ENCODE measurements at places on chromosomes 2 and 18. TPM values are rescaled to one million over a fixed set of nuclear protein-coding genes. Genes with fewer than 3 reads are reported as not detected.

GRCh38 chr2:26740890-26741302 lies 23.2 kb upstream of the SLC35F6 start:
- no peaks in the 10 kb centered on the region for H3K36me3 ChIP-seq
- peaks cover 2% of the 10 kb centered on the region for H3K4me1 ChIP-seq
- peaks cover 3% of the 10 kb centered on the region for H3K27me3 ChIP-seq
- DNase-seq, result no peak
- H3K4me3 ChIP-seq, result no peak overlapping the region
- H3K27ac ChIP-seq, result no peak overlapping the region

DNA sequence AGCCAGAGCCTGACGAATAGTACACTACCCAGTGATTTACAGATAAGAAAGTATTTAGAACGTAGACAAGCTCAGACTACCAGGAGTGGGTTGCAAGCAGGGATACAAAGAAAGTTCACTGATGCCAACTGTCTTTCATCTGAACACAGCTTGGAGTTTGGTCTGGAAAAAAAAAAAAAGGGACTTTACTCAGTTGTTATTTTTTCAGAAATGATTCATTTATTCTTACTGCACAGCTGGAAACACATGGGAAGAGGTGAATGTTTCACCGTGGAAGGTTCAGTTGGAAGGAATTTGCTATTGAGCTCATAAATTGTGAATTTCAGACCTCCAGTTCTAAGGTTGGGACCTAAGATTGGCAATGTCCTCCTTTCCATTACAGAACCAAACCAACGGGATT lies 259.7 kb downstream of the ETAA1 start:
- H3K36me3 ChIP-seq, result no peaks in the 10 kb centered on the region
- no peak overlapping the region for H3K4me3 ChIP-seq
- peak; percentile 41 for DNase-seq
- H3K27ac ChIP-seq, result no peak overlapping the region
- H3K4me1 ChIP-seq, result no peaks in the 10 kb centered on the region

DNA sequence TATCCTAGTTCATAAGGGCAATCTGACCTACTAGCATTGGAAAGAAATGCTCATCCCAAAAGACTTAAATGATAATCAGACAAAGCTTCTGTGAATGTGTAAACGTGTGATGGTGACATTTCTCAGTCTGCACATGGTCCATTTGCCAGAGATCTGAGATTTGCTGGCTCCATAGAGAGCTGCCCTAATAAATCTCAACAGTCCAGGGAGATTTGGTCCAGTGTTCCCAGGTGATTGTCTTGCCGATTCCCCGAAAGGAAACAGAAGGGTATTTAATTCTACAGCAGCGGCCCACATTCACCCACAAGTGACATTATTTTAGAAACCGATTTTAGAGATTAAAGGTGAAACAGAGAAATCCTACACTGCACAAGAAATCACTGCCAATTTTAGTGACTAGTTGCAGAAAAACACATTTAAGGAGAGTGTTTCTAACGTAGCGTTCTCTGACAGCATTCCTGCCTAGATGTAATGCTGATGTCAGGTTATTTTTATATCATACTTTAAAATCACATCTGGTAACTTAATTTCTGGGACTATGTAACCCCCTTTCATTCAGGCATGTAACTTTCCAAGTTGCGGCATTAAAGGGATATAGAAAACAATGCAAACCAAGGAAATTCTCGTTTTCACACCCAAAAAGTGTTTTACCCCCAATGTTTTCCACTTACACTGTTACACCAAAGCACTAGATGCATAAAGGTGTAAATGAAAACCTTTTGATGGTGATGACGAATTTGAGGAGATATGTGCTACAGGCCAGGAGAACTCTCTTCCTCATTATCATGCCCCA lies 231.9 kb upstream of the FN1 start:
- H3K4me1 ChIP-seq, result peaks cover 7% of the 10 kb centered on the region
- H3K4me3 ChIP-seq, result no peak overlapping the region
- no peak for DNase-seq
- no peaks in the 10 kb centered on the region for H3K27me3 ChIP-seq

GRCh38 chr2:170084820-170085491 lies 93.0 kb upstream of the MYO3B start:
- H3K4me3 ChIP-seq, result no peak overlapping the region
- H3K4me1 ChIP-seq, result no peaks in the 10 kb centered on the region
- H3K36me3 ChIP-seq, result no peaks in the 10 kb centered on the region
- no peaks in the 10 kb centered on the region for H3K27me3 ChIP-seq
- no peak for DNase-seq

GRCh38 chr2:98608962-98609604 lies 694 bp downstream of the UNC50 start:
- peaks cover 10% of the 10 kb centered on the region for H3K4me1 ChIP-seq
- peak; percentile 52 for DNase-seq
- H3K27ac ChIP-seq, result peak overlapping the region; percentile 86
- H3K27me3 ChIP-seq, result no peaks in the 10 kb centered on the region

- peak; percentile 65 for DNase-seq
- H3K4me3 ChIP-seq, result no peak overlapping the region
- no peaks in the 10 kb centered on the region for H3K27me3 ChIP-seq
- H3K27ac ChIP-seq, result no peak overlapping the region
- H3K4me1 ChIP-seq, result peaks cover 3% of the 10 kb centered on the region
These were observed 69.1 kb downstream of the PDK1 start for GRCh38 chr2:172624996-172625395.

GRCh38 chr2:84858123-84858522 lies 22.8 kb downstream of the TRABD2A start:
- DNase-seq, result no peak
- H3K4me1 ChIP-seq, result no peaks in the 10 kb centered on the region
- no peaks in the 10 kb centered on the region for H3K27me3 ChIP-seq
- no peak overlapping the region for H3K4me3 ChIP-seq
- H3K27ac ChIP-seq, result no peak overlapping the region
- H3K36me3 ChIP-seq, result no peaks in the 10 kb centered on the region

- no peaks in the 10 kb centered on the region for H3K36me3 ChIP-seq
- DNase-seq, result no peak
- H3K4me3 ChIP-seq, result no peak overlapping the region
- no peaks in the 10 kb centered on the region for H3K27me3 ChIP-seq
These were observed 327.1 kb upstream of the RBMS1 start for GRCh38 chr2:160820691-160821090.

DNA sequence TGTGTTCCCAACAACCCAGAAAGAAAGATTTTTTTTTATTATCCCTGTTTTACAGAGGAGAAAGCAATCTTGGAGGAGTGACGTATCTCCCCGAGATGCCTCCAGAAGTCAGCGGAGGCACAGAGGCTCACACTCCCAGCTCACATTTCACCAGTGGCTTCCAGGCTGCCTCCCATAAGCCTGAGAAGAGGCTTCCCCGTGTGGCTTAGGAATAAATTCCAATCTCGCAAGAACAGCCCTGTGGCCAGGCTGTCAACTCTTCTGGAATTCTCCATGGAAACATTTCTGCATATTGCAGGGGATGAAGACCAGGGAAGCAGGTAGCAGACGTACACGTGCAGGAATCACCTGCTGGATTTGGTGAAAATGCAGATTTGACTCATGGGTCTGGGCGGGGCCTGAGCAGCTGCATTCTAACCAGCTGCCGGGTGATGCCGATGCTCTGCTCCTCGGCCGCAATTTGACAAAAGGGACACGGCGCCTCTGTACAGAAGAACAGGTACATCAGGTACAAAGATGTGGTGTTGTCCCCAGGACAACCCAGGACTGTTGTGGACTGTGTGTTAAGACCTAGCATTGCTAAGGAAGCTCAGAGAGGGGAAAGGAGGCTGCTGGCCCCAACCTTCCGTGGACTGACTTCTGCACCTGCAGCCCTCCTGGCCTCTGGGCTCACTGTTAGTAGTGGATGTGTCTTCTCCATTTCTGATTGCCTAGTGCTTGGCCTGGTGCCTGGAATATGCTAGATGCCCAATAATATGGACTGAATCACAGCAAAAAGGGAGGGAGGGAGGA lies 114.2 kb upstream of the ID2 start:
- H3K36me3 ChIP-seq, result no peaks in the 10 kb centered on the region
- H3K4me1 ChIP-seq, result no peaks in the 10 kb centered on the region

DNA sequence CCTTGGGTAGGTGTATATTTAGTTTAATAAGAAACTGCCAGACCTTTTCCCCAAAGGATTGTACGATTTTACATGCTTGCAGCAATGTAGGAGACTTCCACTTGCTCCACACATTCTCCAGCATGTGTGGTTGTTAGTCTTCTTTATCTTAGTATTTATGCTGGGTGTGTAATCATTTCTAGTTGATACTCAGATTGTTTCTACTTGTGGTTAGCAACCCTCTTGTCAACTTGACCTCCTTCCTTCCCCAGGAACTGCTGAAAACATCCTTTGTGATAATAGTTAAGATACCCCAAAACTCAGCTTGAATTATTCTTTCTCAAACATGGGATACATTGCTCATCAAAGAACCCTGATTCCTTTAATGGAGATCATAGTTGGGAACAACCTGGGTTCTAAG lies 37.2 kb upstream of the CYBRD1 start:
- no peak overlapping the region for H3K4me3 ChIP-seq
- H3K4me1 ChIP-seq, result no peaks in the 10 kb centered on the region
- no peak overlapping the region for H3K27ac ChIP-seq
- H3K27me3 ChIP-seq, result no peaks in the 10 kb centered on the region

DNA sequence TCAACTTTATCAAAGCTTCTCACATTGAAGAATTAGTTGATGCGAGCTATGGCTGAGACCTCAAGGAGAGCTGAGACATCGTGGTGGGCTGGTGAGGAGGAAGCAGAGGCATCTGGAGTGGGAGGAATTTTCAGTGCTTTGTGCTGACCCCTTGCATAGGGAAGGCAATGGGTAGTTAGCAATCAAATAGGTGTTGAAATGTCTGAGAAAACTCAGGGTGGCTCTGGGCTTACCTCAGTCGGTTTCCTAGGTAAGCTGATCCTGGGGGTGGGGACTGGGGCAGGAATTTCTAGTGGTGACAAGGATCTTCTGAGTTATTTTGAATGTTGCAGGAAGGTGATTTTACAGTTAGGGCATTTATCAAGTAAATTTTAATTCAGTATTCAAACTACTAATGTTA lies 20.7 kb upstream of the DPP10 start:
- no peak for DNase-seq
- H3K27me3 ChIP-seq, result no peaks in the 10 kb centered on the region
- no peak overlapping the region for H3K27ac ChIP-seq
- H3K4me1 ChIP-seq, result no peaks in the 10 kb centered on the region
- H3K36me3 ChIP-seq, result no peaks in the 10 kb centered on the region
- no peak overlapping the region for H3K4me3 ChIP-seq

DNA sequence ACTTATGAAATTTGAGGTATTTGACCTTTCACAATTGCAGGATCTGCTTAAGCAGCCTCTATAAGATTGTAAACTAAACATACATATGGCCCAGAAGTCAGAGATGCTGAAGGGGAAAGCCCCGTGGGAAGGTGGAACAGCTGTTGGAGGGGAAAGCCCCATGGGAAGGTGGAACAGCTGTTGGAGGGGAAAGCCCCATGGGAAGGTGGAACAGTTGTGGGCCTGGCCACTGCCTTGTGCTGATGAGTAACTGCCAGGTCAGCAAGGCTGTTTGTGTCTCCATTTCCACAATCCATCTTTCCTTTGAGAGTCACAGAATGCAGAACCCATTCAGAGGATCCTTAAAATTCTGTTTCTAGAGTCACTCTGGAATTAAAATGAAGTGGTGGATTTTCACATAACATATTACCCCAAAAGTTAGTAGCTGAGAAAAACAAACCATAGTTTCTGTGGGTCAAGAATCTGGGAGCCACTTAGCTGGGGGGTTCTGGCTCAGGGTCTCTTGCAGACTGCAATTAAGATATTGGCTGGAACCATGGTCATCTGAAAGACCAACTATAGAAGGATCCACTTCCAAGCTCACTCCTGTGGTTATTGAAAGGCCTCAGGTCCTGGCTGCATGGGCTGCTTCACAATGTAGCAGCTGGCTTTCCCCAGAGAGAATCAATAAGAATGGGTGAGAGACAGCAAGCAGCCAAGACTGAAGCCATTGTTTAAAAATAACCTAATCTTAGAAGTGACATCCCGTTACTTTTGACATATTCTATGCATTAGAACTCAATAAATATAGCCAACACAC lies 86.6 kb upstream of the CAVIN2 start:
- no peaks in the 10 kb centered on the region for H3K27me3 ChIP-seq
- no peak overlapping the region for H3K4me3 ChIP-seq
- H3K36me3 ChIP-seq, result no peaks in the 10 kb centered on the region
- DNase-seq, result no peak
- no peak overlapping the region for H3K27ac ChIP-seq

- H3K4me1 ChIP-seq, result no peaks in the 10 kb centered on the region
- no peak overlapping the region for H3K27ac ChIP-seq
- H3K4me3 ChIP-seq, result no peak overlapping the region
- DNase-seq, result no peak
These were observed 14.9 kb upstream of the B3GNT2 start for GRCh38 chr2:62180975-62181374.

DNA sequence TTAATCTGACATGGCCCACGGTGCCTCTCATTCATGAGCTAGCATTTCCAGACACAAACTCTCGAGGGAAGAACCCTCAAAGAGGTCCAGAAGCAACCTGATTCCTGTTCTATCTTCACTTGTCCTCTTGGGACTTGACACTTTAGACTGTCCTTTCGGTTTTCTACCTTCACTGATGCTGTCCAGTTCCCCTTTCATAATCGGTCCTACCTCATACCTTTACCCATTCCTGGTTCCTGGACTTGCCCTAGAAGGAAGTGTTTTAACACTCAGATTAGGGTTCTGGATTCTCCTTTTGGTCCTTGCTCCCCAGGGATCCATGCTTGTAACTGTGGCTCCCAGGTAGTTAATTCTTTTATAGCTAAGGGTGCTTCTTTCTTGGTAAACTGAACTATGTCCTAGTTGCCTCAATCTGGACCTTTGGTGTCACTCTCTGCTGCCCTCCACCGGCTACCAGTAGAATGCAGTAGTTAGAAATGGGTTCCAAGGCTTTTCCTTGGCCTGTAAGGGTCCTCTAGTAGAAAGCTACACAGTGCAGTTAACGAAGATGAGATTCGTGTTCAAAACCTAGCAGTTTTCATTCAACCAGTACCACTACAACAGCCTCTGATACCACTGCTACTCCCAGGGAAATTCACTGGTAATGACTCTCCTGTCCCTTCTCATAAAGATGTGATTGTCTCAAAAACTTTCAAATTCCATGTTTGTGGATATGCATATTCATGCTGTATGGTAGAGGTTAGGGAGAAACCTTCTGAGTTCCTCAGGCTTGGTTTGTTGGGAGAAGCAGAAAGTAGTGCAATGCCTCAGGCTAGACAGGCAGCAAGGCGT lies 178.1 kb upstream of the CYP26B1 start:
- H3K27ac ChIP-seq, result no peak overlapping the region
- H3K4me1 ChIP-seq, result no peaks in the 10 kb centered on the region
- DNase-seq, result peak; percentile 7
- H3K4me3 ChIP-seq, result no peak overlapping the region
- no peaks in the 10 kb centered on the region for H3K27me3 ChIP-seq

Gene LANCL1
- 55.1 TPM for polyA plus RNA-seq

Gene GDF7
- polyA plus RNA-seq, result 0.02 TPM

Gene C2orf81
- 0.25 TPM for polyA plus RNA-seq

Gene TAF4B
- polyA plus RNA-seq, result 0.70 TPM

Gene FABP1
- not detected for polyA plus RNA-seq

Gene ARHGAP25
- polyA plus RNA-seq, result 2.7 TPM

Gene EIPR1
- 34.6 TPM for polyA plus RNA-seq

Gene IFT172
- 11.2 TPM for polyA plus RNA-seq

Gene SLC8A1
- 16.0 TPM for polyA plus RNA-seq

Gene MARCO
- polyA plus RNA-seq, result not detected

Gene OXER1
- polyA plus RNA-seq, result 0.03 TPM

Gene KCNF1
- polyA plus RNA-seq, result 1.7 TPM

Gene SLC19A3
- polyA plus RNA-seq, result 0.16 TPM

Gene CRYGD
- polyA plus RNA-seq, result not detected
